ENCODE measurements at places on chromosomes 6 and 20.
A peak's percentile ranks its signal among the peaks of the same experiment; 100 is the strongest.

DNA sequence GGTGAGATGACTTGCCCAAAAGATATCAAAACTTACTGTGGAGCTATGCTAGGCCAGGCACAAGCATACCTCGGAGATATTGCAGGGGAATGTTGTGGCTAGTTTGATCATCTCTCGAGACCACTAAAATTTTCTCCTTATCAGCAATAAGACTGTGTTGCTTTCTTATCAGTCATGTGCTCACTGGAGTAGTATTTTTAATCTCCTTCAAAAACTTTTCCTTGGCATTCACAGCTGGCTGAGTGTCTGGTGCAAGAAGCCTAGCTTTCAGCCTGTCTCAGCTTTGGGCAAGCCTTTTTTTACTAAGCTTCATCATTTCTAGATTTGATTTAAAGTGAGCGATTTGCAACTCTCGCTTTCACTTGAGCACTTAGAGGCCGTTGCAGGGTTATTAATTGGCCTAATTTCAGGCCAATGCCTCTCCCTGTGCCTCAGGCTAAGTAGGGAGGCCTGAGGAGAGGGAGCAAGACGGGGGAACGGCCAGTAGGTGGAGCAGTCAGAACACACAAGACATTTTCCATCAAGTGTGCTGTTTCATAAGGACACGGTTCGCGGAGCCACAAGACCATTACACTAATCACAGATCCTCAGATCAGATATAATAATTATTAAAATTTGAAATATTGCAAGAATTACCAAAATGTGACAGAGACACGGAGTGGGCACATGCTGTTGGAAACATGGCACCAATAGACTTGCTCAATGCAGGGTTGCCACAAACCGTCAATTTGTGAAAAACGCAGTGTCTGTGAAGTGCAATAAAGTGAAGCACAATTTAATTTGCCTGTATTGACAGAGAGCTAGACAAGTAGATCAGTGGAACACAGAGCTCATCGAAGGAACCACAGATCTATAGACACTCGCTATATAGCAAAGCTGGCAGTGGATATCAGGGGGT, 106.8 kb upstream of the SIRPG start:
- ATAC-seq, result peak; percentile 99

GRCh38 chr6:83514866-83515466, 2.6 kb downstream of the PRSS35 start:
- peak; percentile 8 for ATAC-seq

- ATAC-seq, result no peak
Observed at GRCh38 chr6:167212713-167213005, 54.9 kb upstream of the GPR31 start.

DNA sequence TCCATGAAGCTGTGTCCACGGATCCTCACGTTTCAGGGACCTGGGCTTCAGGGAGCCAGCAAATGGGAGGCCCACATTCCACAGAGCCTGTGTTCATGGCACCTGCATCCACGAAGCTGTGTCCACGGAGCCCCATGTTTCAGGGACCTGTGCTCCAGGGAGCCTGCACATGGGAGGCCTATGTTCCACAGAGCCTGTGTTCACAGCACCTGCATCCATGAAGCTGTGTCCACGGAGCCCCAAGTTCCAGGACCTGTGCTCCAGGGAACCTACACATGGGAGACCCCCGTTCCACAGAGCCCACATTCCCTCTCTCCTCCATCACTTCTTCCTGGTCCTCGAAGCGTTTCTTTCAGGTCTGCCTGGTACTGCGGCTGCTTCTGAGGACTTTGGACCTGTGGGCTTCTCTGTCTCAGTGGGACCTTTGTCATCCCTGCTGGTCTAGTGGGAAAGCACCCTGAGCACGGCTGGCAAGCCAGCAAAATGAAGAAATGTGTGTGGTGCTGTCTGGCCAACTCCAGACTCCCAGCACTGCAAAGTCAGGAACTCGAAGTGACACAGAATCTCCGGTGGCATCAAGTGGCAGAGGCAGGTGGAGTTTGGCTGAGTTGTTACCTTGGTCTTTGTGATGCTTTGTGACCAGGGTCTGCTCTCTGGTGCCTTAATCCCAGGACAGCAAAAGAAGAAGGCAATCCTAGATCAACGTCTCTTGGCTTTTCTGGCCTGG, 245.9 kb downstream of the DLL1 start:
- ATAC-seq, result no peak

- no peak for ATAC-seq
Observed at GRCh38 chr6:108635505-108636226, 74.9 kb downstream of the FOXO3 start.
